ENCODE measurements at places on chromosomes 7 and 10. TPM values are rescaled to one million over a fixed set of nuclear protein-coding genes. Genes with fewer than 3 reads are reported as not detected.

Gene TRUB1
- total RNA-seq: 26.6 TPM

Gene FAM25C
- not detected for total RNA-seq

Gene SDK1
- total RNA-seq: 0.32 TPM

Gene PDIA4
- 507 TPM for total RNA-seq

Gene GHITM
- total RNA-seq: 196 TPM

Gene ADRB1
- total RNA-seq: under 0.01 TPM

Gene FAM180A
- not detected for total RNA-seq

Gene HYAL4
- not detected for total RNA-seq

Gene VSTM2A
- not detected for total RNA-seq

Gene FFAR4
- not detected for total RNA-seq

Gene BMPR1A
- 0.65 TPM for total RNA-seq

Gene ANAPC16
- 54.7 TPM for total RNA-seq

Gene OPN1SW
- not detected for total RNA-seq

Gene GPR146
- total RNA-seq: 12.0 TPM

Gene NRF1
- total RNA-seq: 12.7 TPM

Gene GFRA1
- 1.8 TPM for total RNA-seq

Gene SFTPA2
- not detected for total RNA-seq

Gene OGDHL
- total RNA-seq: 0.91 TPM

Gene TMEM184A
- total RNA-seq: not detected

Gene CEP55
- total RNA-seq: 45.8 TPM

Gene DDX56
- total RNA-seq: 70.8 TPM

Gene HOXA2
- 0.15 TPM for total RNA-seq

Gene IKZF1
- not detected for total RNA-seq

Gene CARD11
- total RNA-seq: 1.7 TPM

Gene ADD3
- total RNA-seq: 77.1 TPM

Gene TBXAS1
- 17.6 TPM for total RNA-seq

Gene LLCFC1
- not detected for total RNA-seq

Gene MGMT
- total RNA-seq: 8.8 TPM

Gene SORBS1
- total RNA-seq: 0.32 TPM

Gene PDE6C
- total RNA-seq: not detected

Gene MIOS
- total RNA-seq: 50.5 TPM

Gene H2BK1
- total RNA-seq: not detected

Gene WDR11
- total RNA-seq: 78.4 TPM

Gene TMEM225B
- total RNA-seq: under 0.01 TPM

Gene CASTOR2
- total RNA-seq: 4.0 TPM

Gene OR2A12
- not detected for total RNA-seq

Gene GRID2IP
- total RNA-seq: not detected

Gene TAS2R41
- total RNA-seq: not detected

Gene PTN
- total RNA-seq: 0.91 TPM

Gene MRLN
- not detected for total RNA-seq

Gene PHYH
- 7.5 TPM for total RNA-seq

Gene MKI67
- 10.7 TPM for total RNA-seq

Gene GNAI1
- total RNA-seq: 13.3 TPM

Gene HOXA5
- total RNA-seq: 4.2 TPM

Gene ACHE
- 0.15 TPM for total RNA-seq

Gene SUGCT
- total RNA-seq: 1.2 TPM

Gene PITX3
- not detected for total RNA-seq

Gene UBE3C
- 93.5 TPM for total RNA-seq

Gene NKX1-2
- not detected for total RNA-seq

Gene CFAP70
- total RNA-seq: 0.30 TPM

Gene STAMBPL1
- 0.61 TPM for total RNA-seq
